ENCODE measurements at places on chromosomes 5 and 9.

- no peak for DNase-seq
Measured at GRCh38 chr9:33138768-33139167, 28.4 kb downstream of the B4GALT1 start.

DNA sequence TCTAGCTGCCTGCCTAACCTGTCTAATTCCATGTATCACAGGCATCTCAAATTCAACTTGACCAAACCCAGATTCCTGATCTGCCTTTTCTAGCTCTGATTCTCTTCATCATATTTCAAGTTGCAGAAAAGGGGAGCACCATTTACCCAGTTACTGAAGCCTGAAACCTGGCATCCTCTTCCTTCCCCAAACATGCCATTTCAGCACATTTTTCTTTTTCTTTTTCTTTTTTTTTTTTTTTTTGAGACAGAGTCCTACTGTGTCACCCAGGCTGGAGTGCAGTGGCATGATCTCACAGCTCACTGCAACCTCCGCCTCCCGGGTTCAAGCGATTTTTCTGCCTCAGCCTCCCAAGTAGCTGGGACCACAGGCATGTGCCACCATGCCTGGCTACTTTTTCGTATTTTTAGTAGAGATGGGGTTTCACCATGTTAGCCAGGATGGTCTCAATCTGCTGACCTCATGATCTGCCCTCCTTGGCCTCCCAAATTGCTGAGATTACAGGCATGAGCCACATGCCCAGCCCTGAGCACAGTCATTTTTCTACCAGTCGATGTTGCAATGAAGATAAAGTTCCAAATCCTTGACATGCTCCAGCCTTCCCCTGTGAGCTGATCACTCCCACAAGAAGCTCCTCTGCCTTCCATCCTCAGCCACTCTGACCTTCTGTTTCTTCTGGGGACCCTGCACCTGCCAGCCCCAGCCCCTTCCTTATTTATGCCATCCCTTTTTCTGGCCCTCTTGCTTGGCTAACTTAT lies 32.2 kb downstream of the ACER2 start:
- DNase-seq = no peak

- DNase-seq = no peak
Measured at GRCh38 chr5:4243479-4244264, 648.0 kb downstream of the IRX1 start.

- DNase-seq = no peak
Measured at GRCh38 chr5:173974688-173975239, 14.2 kb upstream of the C5orf47 start.

DNA sequence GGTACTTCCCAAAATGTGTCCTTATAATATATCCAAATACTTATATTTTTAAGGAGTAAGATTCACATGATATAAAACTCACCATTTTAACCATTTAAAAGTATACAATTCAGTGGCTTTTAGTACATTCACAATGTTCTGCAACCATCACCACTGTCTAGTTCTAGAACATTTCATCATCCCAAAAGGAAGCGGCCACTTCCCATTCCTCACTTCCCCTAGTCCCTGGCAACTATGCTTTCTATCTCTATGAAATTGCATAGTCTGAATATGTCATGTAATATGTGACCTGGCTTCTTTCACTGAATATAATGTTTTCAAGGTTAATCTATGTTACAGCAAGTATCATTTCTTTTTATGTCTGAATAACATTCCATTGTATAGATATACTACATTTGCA lies 615.1 kb upstream of the SGCD start:
- DNase-seq = no peak

GRCh38 chr5:123906698-123907295 lies 394.8 kb downstream of the CSNK1G3 start:
- DNase-seq = no peak

DNA sequence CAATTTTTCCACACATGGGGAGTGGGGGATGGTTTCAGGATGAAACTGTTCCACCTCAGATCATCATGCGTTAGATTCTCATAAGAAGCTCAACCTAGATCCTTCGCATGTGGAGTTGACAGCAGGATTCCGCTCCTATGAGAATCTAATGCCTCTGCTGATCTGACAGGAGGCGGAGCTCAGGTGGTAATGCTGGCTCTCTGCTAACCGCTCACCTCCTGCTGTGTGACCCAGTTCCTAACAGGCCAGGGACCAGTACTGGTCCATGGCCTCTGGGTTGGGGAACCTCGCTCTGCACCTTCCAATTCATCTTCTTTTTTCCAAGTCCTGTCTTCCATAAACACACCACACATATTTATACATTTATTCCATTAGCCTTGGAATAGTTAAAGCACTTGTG lies 33.0 kb downstream of the POU5F2 start:
- no peak for DNase-seq

GRCh38 chr5:80917631-80918030 lies 42.5 kb upstream of the RASGRF2 start:
- no peak for DNase-seq

DNA sequence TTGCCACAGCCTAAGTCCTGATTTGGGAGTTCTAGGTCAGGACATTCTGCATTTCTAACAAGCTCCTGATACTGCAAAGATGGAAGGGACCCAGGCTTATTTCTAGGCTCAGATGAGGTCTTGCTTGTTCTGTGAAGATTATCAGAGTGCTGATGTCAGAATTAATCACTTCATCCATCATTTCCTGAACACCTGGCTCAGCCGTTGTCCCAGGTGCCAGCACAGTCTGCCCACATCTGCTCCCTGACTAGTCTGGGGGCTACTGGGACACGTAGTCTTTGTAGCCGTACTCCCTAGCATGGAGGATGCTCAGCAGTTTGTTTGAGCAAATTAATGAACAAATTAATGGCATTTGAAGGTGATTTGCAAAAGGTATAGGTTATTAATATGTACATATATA lies 17.9 kb upstream of the SPINK4 start:
- DNase-seq = no peak

GRCh38 chr9:63859475-63860215 lies 1425.4 kb downstream of the FOXD4L5 start:
- DNase-seq = no peak

DNA sequence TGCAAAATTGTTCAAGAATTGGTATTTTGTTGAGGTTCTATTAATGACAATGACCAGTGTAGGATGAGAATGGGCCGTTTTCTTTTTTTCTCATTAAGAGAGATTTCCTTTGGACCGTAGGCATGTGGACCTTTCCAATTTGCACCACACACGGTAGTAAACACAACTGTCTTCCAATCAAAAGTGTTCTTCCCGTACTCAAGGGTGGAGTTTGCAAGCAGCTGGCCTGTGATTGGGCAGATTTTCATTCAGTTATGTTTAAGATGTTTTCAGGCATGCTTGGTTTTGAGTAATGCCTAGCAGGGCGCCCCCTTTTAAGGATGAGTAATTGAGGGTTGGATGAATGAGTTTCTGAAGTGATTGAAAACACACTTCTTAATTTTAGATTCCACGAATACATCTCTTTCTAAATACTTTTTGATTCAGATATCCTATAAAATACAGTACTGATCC lies 2.5 kb downstream of the KDM3B start:
- peak; percentile 48 for DNase-seq

DNA sequence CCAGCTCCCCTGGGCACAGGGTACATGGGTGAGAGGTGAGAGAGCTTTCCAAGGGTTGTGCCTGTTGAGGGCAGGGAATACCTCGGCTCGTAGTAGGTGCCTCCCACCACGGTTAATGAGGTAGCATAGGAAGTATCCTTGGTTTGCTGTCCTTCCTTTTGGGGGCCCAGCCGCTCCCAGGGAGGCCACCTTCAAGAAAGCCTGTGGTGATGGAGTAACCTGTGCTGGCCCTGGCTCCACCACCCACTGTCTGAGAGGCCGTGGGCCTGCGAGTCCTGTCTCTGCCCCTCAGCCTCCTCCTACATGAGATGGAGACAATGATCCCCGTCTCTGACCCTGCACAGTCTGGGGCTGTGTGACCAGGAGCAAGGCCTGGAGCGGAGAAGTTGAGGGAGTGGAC lies 40.8 kb downstream of the COL27A1 start:
- no peak for DNase-seq

DNA sequence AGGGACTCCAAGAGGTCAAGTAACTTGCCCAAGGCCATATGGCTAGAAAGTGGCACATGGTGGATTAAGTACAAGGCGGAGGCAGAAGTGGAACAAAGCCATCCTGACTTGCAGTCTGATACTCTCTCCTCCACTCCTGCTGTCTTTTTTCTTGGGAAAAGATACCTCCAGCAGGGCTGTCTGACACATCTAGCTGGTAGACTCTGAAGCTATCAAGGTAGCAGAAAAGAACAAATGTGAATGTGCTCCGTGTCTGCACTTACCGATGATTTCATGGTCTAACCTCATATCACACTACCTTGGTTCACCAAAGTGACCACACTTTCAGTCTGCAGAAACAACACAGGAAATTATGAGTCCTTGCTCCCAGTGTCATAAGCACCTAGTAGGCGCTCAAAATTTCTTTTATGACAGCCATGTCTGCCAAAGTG lies 284.8 kb downstream of the CRB2 start:
- DNase-seq = no peak

GRCh38 chr9:131743096-131743495 lies 3.2 kb upstream of the RAPGEF1 start:
- DNase-seq = no peak

GRCh38 chr9:105318729-105319191 lies 74.3 kb downstream of the SLC44A1 start:
- no peak for DNase-seq

- DNase-seq = no peak
Measured at GRCh38 chr5:116923344-116923743, 348.7 kb upstream of the SEMA6A start.

- DNase-seq = no peak
Measured at GRCh38 chr9:135699440-135699839, at the start of gene SOHLH1. TSS of gene SOHLH1 (minus strand) at chr9:135699481. CDS start at chr9:135699467, 14 bp downstream.

DNA sequence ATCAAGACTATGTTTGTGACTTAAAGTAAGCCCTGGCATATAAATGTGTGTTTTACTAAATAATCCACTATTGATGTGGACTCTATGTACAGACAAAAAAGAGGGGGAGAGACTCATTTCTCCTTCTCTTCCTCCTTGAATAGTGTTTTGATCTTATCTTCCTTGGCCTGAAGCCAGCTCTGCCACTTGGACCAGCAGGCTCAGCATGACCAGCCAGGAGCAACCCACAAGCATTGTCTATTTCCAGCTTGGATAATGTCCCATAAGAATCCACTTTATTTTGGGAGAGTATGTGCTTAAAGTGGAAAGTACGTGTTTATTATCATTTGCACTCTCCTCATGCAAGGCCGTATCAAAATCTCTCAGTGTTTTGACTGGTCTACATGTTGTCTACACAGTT lies 23.8 kb upstream of the SLC46A2 start:
- DNase-seq = no peak

DNA sequence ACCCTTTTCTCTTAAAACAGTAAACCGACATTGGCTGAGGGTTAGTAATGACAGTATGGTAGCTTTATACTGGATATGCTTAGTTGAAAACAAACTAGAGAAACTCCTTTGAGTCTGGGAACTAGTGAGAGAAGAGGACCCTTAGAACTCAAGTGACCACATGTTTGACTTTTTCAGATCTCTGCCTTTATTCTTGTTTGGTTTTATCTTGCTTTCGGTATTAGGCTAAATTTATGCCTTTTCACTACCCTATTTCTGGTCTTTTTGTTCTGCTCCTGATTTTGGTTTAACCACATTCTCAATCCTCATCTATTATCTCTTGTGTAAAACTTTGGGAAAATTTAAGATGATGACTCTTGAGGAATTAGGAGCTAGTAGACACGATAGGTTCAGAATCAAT lies 11.0 kb downstream of the SNAPC3 start:
- no peak for DNase-seq

GRCh38 chr5:158392753-158393152 lies 533.8 kb upstream of the CLINT1 start:
- DNase-seq = no peak

DNA sequence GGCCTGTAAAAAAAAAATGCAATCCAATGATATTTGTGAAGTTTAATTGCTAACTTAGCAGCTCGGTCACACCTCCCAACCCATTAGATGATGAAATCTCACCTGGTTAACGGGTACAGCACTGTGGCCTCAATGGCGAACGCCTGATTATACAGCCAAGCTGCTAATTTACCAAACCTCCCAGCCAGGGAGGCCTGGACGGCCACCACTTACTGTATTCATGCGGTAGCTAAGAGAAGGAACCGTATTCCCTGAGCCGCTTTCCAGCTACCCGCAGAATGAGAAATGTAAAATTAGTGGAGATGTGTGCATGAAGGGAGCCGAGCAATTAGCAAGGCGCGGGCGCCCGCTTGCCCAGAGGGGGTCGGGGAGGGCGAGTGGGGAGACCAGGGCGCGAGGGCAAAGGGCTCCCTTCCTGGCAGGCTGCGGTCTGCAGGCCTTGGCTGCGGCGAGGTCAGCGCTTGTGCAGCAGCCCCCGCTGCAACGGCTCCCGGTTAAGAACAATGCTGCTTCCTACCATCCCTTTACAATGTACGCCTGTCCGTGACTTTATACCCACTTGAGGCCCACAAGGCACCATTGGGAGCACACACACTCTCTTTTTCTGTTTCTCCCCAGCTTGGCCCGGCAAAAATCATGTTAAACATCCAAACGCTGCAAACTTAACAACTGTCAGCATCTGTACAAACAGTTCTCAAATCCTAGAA lies 70.4 kb upstream of the TBCA start:
- no peak for DNase-seq

GRCh38 chr9:136981588-136982231 lies 1.1 kb upstream of the LCNL1 start:
- no peak for DNase-seq

GRCh38 chr9:134441227-134442084 lies 115.2 kb downstream of the RXRA start:
- no peak for DNase-seq

GRCh38 chr5:71862087-71862486 lies 143.0 kb downstream of the CARTPT start:
- no peak for DNase-seq

DNA sequence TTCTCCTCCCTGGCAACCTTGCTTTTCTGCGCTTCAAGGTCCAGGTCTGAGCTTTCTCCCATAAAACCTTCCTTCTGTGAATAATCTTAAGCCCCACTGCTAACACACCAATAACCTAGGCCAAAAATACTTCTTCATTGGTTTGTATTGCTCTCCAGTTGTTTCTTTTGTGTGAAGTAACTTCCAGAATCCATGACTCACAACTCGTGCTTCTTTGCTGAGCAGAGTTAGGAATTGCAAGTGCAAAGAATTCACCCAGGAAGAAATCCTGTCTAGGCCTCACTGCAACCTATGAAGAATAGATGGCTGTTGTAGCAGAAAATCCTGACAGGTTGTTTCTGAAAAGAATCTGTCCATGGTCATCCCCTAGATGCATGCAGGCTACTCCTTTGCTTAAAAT lies 295.7 kb downstream of the MED10 start:
- no peak for DNase-seq

DNA sequence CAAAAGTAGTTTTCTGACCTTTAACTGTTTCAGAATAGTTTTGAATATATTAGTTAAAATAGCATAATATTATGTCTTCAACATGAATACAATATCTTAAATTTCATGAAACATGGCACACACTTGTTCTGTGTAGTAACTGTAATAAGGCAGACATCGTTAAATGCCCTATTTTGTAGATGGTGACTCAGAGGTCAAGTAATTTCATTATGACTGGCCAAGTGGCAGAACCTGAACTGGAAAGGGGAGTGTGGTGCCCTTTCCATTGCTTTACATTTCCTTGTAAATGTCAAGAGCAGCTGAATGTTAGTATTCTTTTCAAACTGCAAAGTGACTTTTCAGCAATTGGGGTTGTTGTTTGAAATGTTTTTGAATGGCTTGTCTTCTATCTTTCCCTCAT lies 201.2 kb upstream of the CDKN2B start:
- DNase-seq = no peak

GRCh38 chr9:73180403-73180802 lies 28.7 kb downstream of the ANXA1 start:
- DNase-seq = no peak
